Left forelimb (tissue), 1 donor: ENCODE measurements at places on chromosomes 1 and 21.
A peak's percentile ranks its signal among the peaks of the same experiment; 100 is the strongest.

- no peak for DNase-seq
Observed at GRCh38 chr1:39713557-39713956, 22.3 kb upstream of the HPCAL4 start.

GRCh38 chr21:15872236-15872635 is 142.5 kb downstream of the USP25 start:
- DNase-seq = no peak

DNA sequence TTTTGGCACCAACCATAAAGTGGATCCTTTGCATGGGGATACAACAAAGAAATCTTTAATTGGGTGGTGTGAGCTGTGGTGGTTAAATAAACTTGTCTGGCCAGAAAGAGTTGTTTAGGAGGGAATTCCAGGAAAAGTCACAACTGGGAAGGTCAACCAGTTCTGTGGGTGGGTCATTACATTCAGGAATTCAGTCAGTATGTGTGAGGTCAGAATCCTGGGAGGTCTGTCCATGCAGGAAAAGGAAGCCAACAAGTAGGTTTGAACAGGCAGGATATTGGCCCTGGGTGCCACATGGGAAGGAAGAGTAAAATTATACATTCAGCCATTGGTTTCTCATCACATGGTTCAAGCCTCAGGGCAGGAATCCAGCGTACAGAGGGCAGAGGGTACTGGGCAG is 162.3 kb upstream of the ADAMTS5 start:
- no peak for DNase-seq

DNA sequence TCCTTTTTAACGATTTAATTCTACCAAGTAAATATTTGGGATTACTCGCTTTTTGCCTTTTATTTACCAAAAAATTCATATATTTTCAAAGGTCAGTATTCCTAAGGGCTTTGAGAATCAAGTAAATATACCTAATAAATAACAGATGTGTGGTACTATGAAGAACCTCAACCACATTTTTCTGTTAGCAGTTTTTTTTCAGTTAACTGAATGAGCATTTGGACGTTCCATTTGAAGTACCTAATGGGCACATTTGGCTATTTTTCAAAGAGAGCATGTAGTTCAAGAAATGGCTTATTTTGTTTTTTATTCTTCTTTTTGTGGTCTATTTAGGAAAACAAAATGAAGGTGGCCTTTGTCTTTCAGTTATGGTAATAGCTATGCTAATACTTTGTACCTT is 253.0 kb downstream of the GPR52 start:
- DNase-seq = no peak

- DNase-seq = no peak
Observed at GRCh38 chr1:15207031-15207828, 39.8 kb upstream of the FHAD1 start.

- DNase-seq = no peak
Observed at GRCh38 chr1:204357551-204358490, 1.9 kb downstream of the PLEKHA6 start.

DNA sequence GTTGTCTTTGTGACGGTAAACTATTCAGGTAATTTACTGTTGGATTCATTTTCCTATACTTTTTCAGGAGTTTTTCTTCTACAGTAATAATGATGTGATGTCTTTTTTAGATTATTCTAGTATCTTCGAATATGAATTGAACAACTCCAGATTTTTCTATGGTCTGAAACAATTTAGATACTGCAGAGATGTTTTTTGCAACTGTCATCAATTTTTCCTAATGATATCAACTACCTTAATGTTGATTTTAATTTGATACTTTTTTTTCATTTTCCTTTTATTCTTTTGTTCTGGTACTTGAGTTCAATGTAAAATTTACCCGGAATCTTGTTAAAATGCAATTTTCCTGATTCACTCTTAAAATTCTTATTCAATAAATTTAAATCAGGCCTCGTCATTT is 110.4 kb downstream of the KCNT2 start:
- DNase-seq = no peak

- DNase-seq = no peak
Observed at GRCh38 chr1:53244141-53244540, 5.8 kb upstream of the MAGOH start.

DNA sequence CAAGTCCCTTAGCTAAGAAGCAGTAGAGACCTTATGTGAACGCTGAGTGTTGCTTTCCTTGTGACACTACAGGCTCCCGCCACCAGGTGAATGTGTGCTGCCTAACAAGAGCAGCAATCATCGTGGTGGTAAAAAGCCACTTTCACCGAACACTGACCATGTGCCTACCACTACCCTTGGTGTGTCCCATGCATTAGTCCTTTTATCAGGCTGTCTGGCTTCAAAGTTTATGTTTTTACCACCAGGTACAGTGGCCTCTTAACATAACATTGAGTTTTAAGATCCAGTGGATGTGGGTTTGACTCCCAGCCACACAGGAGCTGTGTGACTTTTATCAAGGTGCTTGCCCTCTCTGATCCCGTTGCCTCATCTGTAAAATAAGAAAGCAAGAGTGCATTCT is 1.7 kb downstream of the C1QB start:
- DNase-seq = no peak

- DNase-seq = no peak
Observed at GRCh38 chr21:27681038-27681437, 714.1 kb upstream of the ADAMTS5 start.

GRCh38 chr1:161816201-161816600 is 50.1 kb downstream of the ATF6 start:
- DNase-seq = no peak

DNA sequence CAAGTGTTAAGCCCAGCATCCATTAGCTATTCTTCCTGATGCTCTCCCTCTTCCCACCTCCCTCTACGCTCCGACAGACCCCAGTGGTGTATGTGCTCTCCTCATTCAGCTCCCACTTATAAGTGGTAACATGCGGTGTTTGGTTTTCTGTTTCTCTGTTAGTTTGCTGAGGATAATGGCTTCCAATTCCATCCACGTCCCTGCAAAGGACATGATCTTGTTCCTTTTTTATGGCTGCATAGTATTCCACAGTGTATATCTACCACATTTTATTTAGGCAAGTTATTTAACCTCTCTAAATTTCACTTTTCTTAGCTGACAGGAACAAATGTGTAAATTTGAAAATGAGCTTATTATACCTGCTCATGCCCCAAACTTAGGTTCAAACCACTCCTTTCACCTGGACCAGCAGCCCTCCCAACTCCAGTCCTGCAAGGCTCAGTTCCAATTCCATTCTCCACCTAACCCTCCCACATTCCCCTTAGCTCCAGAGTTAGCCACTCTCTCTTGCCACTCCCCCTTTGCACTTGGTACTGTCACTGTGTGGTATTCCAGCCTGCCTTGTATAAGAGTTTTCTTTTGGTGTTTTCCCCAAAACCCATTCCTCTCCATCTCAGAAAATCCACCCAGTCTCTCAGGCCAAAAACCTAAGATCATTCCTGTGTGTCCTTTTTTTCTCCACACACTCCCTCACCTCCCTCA is 1.7 kb upstream of the PEF1 start:
- DNase-seq = no peak

- DNase-seq = no peak
Observed at GRCh38 chr1:63773496-63773814, 362 bp upstream of the ROR1 start.

- DNase-seq = peak; percentile 90
Observed at GRCh38 chr1:151130987-151131586, 15.3 kb downstream of the SEMA6C start.

DNA sequence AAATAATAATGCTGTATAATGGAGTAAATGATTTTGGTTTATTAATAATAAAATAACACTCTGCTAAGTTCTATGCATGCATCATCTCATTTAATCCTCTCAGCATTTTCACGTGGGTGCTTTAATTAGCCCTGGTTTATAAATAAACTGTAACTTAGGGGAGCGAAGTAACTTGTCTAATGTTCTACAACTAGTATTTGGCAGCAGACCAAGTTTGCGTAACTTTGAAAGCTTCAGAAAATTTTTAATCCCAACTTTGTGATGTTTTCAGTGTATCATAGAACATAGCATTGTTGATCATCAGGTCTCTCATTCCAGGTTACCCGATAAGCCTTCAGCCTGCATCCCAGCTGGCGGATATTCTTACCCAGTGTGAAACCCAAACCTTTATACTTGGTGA is 322.4 kb upstream of the SGIP1 start:
- no peak for DNase-seq

DNA sequence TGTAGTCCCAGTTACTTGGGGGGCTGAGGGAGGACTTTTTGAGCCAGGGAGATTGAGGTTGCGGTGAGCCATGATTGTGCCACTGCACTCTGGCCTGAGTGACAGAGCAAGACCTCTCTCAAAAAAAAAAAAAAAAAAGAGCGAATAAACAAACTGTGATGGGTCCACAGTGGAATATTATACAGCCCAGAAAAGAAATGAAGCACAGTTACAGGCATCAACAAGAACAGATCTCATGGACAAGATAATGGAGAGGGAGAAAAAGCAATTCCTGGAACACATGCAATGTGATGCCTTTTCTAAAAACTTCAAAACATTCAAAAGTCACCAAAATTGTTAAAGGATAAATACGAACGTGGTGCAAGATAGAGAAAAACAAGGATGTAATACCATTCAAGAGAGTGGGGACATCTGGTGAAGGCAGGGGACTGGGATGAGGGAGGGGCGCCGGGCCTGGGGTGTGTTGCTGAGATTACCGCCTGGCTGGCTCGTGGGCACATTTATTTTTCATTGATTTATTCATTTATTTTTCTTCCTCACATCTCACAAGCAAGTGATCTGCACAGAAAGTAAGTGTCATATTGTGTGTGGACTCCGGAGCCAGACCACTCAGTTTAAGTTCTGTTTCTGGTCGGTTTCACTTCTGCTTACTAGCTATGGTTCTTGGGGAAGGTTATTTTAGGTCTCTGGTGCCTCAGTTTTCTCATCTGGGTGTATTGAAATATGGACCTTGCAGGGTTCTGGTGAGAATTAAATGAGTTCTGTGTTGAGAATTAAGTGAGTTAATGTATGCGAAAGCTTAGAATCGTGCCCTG is 30.1 kb downstream of the ABCG1 start:
- no peak for DNase-seq

DNA sequence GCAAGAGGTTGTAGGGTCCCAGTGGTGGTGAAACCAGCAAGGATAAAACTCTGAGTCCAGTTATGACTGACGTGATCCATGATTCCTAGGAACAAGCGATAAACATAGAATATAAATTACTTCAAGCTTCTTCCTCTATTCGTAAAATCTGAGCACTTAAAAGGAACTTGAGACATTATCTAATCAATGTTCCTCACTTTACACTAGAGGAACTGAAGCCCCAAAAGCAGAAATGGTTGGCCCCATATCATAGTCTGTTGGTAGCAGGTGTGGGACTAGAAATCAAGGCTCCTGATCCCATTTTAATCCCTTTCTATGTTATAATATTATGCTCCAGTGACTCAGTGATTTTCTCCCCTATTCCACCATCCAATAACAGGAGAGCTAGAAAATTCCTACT is 21.9 kb upstream of the MNDA start:
- DNase-seq = no peak

DNA sequence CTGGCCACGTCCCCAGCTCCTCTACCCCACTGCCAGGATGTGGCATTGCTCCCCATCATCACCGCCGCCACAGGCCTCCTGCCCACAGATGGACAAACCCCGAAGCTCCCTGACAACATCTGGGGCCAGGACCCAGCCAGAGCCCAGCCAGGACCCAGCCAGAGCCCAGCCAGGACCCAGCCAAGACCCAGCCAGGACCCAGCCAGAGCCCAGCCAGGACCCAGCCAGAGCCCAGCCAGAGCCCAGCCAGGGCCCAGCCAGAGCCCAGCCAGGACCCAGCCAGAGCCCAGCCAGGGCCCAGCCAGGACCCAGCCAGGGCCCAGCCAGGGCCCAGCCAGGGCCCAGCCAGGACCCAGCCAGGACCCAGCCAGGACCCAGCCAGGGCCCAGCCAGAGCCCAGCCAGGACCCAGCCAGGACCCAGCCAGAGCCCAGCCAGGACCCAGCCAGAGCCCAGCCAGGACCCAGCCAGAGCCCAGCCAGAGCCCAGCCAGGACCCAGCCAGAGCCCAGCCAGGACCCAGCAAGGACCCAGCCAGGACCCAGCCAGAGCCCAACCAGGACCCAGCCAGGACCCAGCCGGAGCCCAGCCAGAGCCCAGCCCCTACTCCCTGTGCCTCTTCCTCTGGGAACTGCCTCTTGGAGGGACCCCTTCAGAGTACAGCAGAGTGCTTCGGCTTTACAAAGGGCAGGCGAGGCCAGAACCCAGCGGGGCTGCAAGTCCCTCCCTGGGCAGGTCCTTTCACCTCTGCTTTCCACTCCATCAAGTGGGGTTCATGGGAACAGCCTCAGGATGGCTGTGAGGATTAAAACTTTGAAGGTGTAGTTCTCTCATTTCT is 43.7 kb downstream of the DISP3 start:
- peak; percentile 36 for DNase-seq

GRCh38 chr1:186304982-186305949 is 69.8 kb downstream of the TPR start:
- DNase-seq = no peak

GRCh38 chr1:32954168-32954567 is 10.4 kb downstream of the RNF19B start:
- no peak for DNase-seq

DNA sequence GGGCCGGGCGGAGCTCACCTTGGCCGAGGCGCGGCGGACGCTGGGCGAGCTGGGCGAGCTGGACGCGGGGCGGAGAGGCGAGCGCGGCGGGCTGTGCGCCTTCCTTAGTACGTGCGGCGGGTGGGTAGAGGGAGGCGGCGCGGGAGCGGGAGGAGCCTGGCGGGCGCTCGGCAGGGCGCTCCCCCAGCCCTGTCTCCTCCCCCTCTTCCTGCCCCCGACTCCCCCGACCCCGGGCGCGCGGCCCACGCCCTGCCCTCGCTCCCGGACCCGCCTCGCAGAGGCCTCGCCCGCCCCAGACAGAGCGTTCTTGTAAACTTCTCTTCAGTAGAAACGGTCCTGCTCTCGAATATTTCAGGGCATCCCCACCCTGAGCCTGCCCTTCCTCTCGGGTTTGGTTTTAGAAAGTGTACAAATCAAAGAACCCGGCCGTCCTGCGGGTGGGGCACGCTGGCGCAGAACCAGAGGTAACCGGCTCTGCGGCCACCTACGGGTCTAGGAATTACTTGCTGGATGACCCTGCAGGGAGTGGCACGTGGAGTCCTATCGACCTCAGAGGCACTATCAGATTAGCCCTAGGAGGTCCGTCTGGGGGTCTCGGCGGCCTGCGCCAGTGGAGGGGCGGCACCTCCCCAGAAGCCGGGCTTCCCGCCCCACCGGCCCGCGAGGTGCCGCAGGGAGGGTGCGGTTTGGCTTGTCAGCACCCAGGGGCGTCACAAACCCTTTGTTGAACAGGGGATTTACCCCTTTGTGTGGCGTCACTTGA is at the start of gene S100A10:
Gene S100A10, minus strand, starts transcription at position 126 of the 763 bp plus-strand sequence. CDS start 7,629 bp downstream, outside the sequence.
- peak; percentile 89 for DNase-seq
